Posterior cingulate gyrus (tissue), 11 donors: ENCODE measurements at places on chromosomes 1 and 21.

GRCh38 chr1:116870300-116870699 is 39.4 kb upstream of the PTGFRN start:
- DNase-seq: no peak

GRCh38 chr1:65109487-65109886 is 38.5 kb upstream of the AK4 start:
- DNase-seq: no peak

GRCh38 chr1:13950637-13951036 is 250.6 kb downstream of the PRDM2 start:
- no peak for DNase-seq

- DNase-seq: no peak
Observed at GRCh38 chr1:91754816-91755580, 131.0 kb downstream of the TGFBR3 start.

GRCh38 chr1:209513226-209513625 is 70.3 kb upstream of the CAMK1G start:
- no peak for DNase-seq

GRCh38 chr1:202046748-202047708 is 36.6 kb downstream of the ELF3 start:
- DNase-seq: no peak

- no peak for DNase-seq
Observed at GRCh38 chr1:182200025-182200812, 138.7 kb upstream of the ZNF648 start.
